Cortex of kidney (tissue), 1 donor: ENCODE measurements at places on chromosomes 4 and X.

DNA sequence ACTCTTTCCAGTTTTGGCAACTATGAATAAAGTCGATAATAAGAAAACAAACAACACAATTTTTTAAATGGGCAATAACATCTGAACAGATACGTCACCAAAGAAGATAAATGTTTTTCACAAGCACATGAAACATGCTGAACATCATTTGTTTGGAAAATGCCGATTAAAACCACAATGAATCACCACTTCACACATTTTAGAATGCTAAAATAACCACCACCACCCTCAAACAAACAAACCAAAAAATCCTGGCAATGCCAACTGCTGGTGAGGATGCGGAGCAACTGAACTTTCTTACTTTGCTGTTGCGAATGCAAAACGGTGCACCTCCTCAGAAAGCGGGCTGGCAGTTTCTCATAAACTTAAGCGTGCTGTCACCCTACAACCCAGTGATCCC lies 115.9 kb downstream of the NSUN7 start:
- DNase-seq, result no peak

- DNase-seq, result no peak
Measured at GRCh38 chr4:176790398-176790797, 2.3 kb downstream of the VEGFC start.

DNA sequence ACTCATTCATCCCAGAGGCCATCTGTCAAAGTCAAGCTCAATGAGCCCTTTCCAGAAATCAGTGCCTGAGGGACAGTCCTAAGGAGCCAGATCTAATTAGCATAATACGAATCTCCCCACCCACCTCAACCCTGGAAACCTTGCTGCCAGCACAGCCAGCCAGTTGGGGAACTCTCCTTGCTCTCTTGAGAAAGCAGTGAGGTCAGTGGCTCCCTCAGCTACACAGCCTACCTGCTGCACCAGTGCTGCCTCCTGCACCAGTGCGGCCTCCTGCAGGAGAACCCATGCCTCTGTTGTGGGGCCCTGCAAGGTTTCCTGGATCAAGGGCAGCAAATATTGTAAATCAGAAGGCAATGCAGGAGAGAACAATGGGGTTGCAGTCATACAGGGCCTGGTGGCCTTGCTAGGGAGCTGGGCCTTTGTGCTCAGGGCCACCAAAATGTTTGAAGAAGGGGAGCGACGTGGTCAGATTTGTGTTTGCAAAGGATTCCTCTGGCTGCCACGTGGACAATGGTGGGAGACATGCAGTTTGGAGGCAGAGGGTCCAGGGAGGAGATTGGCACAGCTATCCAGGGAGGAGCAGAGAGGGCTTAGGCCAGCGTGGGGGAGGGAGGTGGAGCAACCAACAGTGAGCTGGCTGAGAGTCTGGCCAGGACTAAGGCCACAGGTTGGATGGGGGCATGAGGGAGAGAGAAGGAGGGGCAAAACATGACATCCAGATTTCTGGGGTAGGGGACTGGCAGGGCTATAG lies 124.3 kb upstream of the MAMLD1 start:
- no peak for DNase-seq

- DNase-seq, result no peak
Measured at GRCh38 chr4:142567199-142567598, 278.9 kb downstream of the INPP4B start.

- no peak for DNase-seq
Measured at GRCh38 chrX:67207912-67208311, 335.9 kb upstream of the AR start.

GRCh38 chr4:52244848-52245247 lies 193.7 kb downstream of the SPATA18 start:
- no peak for DNase-seq

- DNase-seq, result no peak
Measured at GRCh38 chrX:123994730-123995129, 33.2 kb downstream of the STAG2 start.

- DNase-seq, result no peak
Measured at GRCh38 chr4:189293459-189293858, 647.2 kb upstream of the FRG1 start.

GRCh38 chr4:13368217-13368616 lies 115.9 kb downstream of the RAB28 start:
- DNase-seq, result no peak

GRCh38 chr4:13481569-13481968 lies 2.6 kb downstream of the RAB28 start:
- no peak for DNase-seq

GRCh38 chr4:5204781-5205180 lies 153.5 kb downstream of the STK32B start:
- no peak for DNase-seq

GRCh38 chr4:39083164-39083563 lies 21.1 kb downstream of the KLHL5 start:
- no peak for DNase-seq

DNA sequence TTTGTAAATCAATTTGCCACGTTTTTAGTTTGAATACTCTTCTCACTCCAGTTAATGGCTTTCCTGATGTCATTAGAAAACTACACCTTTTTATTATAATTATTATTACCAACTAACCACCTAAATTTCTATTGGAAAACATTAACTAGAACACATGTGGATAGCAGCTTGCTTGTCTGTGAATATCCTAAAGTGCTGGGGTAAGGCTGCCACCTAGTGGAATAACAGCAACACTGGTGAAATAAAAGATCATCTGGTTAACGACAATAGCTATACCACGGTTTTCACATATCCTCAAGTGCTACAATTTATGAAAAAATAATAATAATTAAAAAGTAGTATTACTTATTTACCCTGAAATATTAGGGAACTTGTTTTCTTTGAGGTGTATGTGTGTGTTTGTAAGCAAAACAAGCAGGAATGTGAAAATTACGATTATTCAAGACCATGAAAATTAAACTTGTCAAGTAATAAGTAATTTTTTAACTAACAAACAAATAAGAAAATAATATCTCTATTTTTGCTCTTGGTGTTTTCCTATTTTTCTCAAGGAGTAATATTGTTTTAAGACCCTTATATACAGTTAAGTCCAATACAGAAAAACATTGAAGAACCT lies 130.1 kb upstream of the TECRL start:
- no peak for DNase-seq

DNA sequence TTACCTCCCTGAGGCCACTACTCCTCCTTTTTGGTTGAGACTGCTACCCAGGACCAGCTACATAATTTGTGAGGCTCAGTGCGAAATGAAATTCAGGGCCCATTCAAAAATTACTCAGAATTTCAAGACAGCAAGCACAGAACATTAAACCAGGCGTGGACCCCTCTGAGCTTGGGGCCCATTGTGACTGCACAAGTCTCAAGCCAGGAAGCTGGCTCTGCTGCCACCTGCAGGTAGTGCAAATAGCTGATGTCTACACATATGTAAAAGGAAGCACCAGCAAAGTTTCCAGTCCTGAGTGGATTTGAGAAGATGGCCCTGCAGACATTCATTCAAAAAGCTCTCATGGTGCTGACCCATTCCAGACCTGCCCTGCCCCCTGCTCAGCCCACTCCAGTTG lies 213.4 kb upstream of the LNX1 start:
- DNase-seq, result no peak

DNA sequence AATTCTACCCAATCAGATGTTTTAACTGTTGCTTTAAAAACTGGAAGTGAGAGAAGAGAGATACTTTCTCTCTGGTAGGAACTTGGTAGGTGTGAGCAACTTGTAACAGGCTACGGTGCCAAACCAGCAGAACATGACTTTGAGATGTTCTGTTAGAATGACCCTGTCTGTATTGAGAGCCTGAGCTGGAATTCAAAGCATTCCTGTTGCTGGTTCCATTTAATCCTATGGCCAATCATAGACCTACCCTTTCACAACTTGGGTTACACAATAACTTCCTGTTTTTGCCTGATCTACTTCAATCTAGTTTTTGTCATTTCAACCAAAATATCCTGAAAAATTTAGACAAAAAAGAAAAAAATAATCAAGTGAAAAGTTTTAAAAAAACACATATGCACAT lies 1.7 kb upstream of the PRRG1 start:
- DNase-seq, result no peak

- no peak for DNase-seq
Measured at GRCh38 chrX:3521396-3521795, 174.9 kb upstream of the MXRA5 start.

GRCh38 chr4:30839583-30840520 lies 119.7 kb downstream of the PCDH7 start:
- DNase-seq, result no peak

DNA sequence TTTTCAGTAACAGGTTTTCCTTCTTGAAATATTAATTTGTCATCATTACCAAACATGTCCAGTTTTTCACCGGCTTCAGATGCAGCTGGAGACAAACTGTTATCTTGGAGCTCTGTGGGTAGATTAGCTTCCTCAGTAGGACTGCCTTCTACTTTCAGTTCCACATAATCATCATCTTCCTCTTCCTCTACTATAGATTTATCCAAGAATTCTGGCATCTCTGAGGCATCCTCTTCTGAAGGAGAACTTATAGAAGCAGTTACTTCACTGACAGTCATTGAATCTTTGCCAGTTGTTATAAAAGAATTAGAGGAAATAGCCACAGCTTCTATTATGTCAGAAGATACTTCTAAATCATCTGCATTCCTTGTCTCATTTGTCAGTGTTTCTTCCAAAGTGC lies 162.9 kb downstream of the LRBA start:
- DNase-seq, result no peak

GRCh38 chrX:11458170-11458569 lies 165.0 kb downstream of the AMELX start:
- no peak for DNase-seq

DNA sequence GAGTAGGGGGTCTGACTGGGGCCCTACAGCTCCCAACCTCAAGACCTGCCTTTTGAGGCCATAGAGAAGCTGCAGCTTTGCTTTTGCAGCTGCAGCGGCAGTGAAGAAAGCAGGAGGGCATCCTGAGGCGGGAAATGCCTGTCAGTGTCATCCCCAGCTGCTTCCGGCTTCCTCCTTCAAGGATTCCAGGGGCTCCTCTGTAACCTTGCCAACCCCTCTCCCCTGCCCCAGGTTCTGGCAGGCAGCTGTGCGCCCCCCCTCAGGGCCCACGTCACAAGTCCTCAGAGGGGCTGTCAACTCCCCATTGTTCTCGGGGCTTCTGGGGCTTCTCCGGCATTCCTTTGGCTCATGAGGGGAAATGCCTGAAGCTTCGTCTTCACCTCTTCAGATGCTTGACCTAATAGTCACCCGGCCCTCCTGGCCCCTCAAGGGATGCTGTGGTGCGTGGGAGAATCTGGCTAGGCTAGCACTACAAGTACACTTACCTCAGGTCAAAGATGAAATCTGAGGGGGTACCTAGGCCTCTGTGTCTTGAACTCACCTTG lies 31.9 kb downstream of the APLN start:
- DNase-seq, result no peak

DNA sequence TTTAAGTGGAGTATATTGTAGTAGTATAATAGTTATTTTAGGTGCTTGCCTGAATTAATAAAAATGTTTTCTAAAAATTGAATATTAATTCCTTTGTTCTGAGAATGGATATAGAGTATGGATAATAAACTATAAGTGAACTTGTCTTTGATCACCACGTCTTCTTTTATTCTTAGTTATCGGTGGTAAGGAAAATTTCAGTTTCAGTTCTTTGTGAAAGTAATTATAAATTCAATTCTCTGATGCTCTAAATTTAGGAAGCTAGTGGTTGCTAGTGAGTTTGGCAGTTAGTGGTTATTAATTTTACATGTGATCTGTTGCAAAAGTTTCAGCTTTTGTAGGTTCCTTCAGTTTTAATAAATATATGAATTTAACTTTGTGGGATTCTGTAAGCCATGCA lies 30.8 kb downstream of the MRPL1 start:
- no peak for DNase-seq

GRCh38 chr4:11801466-11802446 lies 373.1 kb upstream of the HS3ST1 start:
- no peak for DNase-seq

DNA sequence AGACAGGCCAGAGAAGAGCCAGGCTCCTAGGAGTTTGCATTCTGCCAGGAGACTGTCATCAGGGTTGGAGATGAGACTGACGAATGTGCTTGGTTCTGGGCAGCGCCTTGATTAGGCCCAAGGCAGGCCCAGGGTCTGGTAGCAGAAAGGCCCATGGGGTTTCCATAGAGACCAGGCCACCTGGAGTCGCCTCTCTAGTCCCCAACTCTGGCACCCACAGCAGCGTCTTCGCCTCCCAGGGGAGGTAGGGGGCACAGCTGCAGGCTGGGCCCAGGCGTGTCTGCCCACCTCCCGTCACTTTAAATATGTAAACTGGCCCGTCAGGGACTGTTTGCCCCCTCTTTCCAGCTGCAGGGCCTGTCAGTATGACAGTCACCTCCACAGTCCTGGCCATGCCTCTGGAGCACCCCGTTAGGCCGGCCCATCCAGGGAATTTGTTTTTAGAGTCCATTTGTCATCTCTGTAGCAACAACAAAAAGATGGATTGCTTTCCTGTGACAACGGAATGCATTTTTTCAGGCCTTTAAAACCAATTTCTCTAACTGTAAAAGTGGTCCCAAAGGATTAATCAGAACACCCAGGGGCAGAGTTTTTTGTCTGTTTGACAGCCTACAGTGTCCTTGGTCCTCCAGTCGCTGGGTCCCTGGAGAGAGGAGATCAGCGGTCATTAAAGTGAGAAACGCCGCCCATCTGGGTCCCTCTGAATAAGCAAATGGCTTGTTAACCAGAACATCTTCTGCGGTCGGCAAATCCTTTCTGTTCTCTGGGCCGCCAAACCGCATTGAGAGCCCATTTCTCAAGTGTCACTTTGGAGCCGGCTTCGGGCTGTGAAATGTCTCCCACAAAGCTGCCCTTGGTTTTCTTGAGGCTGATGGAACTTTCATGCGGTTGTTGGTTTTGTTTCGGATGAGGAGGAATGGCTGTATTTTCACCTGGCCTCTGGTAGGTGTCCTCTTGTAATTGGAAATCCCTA lies 153.0 kb upstream of the PSAPL1 start:
- no peak for DNase-seq

DNA sequence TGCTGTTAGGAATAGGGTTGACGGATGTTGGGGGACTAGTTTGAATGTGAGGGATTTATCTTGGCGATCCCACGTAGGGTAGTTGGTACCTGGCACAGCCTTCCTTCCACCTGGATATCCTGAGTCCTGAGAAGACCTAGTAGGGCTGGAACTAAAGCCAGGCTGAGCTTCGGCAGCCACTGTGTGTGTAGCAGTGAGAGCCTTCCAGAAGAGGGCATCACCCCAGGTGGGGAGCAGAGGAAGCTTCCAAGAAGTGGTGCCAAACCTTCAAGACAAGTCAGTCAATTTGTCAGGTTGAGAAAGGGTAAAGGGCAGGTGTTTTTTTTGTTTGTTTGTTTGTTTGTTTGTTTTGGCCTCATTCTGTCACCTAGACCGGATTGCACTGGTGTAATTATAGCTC lies 1.2 kb upstream of the FGFBP2 start:
- DNase-seq, result no peak
